H4 (cell line): ENCODE measurements at places on chromosomes 5 and 9.

GRCh38 chr5:98557916-98558315, 215.5 kb upstream of the RGMB start:
- no peak for DNase-seq

DNA sequence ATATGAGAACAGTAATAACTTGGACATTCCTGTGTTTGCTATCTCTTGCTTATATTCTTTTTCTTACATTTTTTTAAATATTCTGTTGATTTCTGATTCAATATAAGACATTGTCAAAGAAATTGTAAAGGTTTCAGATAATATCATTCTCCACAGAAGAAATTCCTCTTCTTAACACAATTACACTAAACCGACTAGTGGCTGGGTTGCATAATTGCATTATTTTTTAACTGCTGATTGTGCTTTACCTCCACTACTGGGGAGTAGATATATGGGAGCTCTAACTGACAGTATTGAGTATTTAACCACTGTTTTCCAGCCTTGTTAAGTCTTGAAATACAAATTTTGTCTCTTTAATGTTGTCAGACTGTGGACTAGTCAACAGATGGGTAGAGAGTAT, 723.8 kb upstream of the EDIL3 start:
- no peak for DNase-seq

- no peak for DNase-seq
These were observed 1.3 kb downstream of the PTCH1 start for GRCh38 chr9:95515272-95516113.

DNA sequence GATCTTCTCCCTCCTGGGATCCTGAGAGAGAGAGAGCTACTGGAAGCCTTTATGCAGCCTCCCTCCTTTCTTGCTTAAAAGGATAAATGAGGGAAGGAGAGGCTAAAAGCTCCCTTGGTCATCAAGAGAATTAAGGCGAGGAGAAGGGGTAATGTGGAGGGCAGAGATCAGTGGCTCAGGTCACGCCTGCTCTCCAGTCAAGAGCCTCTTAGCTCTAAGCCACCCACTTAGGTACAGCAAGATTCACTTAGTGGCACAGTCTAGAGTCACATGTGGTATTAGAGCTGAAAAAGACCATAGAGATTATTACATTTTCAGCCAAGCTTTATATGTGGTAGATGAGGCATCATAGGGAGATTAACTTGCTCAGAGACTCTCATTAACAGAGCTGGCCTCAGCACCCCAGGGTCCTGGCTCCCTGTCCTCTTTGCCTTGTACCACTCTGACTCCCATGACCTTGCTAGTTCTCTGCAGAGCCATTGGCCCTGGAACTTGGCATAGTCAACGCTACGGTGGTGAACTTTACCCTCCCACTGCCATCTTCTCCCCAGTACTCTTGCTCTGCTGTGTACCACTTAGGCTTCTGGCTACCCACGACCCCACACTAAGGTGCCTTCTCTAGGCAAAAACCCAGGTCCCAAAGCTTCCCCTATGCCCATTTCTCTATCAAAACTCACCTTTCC, 37.6 kb downstream of the MFAP3 start:
- no peak for DNase-seq

DNA sequence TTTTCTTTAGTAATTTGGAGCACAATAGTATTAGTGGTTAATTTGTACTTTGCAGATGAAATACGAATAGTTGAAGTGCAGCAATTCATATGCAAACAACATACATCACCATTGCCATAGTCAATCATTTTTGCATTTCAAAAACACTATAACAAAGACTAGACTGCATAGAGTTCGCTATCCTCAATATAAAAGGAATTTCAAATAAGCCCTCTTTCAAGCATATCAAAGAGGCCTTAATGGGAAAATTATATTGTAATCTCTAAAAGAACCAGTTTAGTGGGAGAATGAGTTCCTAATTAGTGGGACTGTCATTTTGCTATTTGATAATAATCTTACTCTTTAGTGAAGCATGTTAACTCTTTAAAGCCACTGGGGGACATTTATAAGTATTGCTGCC, 2302.3 kb upstream of the C9orf72 start:
- no peak for DNase-seq
